ENCODE measurements at places on chromosomes 7 and 10. TPM values are rescaled to one million over a fixed set of nuclear protein-coding genes. Genes with fewer than 3 reads are reported as not detected.

DNA sequence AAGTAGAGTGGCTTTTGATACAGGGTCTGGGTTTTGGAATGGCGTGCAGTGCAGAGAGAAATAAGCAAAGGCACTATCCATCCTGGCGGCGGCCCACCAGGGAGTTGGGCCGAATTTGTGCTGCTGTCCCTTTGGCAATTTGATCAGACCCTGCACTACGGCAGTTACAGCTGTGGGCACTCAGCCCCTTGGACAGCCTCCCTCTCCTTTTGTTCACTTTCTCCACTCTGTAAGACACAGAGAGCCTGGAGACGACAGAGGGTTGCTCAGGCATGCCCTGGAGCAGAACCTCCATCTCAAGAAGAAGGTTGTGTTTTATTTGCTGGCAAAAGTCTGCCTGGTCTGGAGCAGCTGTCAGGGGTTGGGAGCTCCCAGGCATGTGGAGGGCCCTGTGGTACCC, 55.8 kb downstream of the LHPP start:
- DNase-seq: no peak

CHN2 gene
- 1.1 TPM for total RNA-seq

GRCh38 chr7:37445064-37445723, 3.5 kb downstream of the ELMO1 start:
- DNase-seq: no peak

GPNMB gene
- 1.1 TPM for total RNA-seq

DNA sequence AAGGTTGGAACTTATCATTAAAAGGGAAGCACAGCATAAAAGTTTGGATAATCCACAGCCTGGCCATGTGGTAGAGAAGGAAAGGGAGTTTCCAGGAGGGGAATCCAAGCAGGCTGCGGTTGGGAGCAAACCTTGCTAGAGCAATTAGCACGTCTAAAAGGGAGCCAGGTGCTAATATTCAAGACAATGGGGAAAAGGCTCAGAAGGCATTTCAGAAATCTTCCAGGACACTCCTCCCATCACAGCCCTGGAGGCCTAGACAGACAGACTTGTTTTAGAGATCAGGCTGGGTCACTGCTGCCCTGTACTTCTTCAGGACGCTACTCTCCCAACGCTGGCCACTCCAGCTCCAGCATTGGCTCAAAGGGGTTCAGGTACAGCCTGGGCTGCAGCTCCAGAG, 96.2 kb upstream of the KAT6B start:
- DNase-seq: no peak

- no peak for DNase-seq
Observed at GRCh38 chr10:74238031-74238431, 87.0 kb downstream of the ADK start.

DNA sequence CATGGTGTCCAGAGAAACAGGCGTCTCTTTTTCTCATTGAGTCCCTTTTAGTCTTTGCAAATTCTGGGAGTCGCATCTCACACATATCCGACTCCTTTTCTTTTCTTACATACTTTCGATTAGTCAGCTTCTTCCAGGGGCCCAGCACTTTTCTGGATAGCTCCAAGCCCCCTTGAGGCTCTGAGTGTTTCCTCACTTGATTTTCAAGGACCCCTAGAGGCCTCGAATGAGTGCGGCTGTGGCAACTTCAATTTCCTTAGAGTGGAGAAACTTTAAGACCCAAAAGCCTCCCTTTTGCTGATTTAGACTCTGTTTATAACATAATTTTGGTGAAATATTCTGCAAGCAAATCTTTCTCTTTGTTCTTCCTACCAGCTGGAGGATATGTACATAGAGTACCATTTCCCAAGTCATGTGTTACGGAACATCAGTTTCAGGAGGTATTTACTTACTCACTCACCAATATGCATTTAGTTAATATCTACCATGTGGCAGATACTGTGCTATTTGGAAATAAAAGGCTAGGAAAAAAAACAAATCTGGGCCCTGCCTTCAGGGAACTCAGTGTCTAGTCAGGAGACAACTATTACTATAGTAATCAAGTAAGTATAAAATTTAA, 555.2 kb downstream of the REEP3 start:
- DNase-seq: no peak

All from activated B cell treated with CpG ODN at 0.5 μM for 24 hours (primary cell).